ENCODE measurements at places on chromosomes 7 and 10.

GRCh38 chr7:66697449-66698438, 42.8 kb upstream of the RABGEF1 start:
- peak; percentile 68 for DNase-seq

GRCh38 chr7:154591544-154591943, 411.4 kb downstream of the PAXIP1 start:
- no peak for DNase-seq

DNA sequence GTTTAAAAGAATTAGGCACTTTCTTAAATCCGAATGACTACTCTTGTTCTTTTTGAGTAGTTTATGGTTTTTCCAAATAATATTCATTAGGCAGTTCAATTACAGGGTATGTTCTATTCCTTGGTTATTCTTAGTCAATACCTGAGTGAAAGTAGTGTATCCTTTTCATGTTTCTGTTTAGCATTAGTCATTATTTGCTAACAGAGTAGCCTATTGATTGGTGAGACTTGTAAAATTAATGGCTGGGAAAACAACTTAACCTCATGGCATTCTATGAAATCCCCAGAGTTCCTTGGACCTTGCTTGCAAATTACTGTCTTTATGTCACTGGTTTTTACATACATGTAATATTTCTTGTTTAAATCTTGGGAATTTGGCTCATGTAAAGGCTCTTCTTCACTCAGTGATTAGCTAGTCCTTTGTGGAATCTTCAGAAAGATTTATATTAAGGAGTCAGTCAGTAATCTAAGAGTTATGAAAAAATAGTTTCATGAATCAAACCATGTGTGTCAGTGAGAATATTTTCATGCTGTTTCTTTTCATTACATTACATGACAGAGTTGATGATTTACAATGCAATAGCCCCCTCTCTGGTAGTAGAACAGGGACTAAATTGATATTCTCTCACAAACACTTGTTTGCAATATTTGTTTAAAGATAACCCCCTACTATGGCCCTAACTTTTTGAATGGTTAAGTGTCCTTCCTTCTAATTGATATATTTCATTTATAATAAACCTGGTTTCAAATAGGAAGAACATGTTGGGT, 81.5 kb upstream of the LRRTM3 start:
- DNase-seq: no peak

GRCh38 chr10:2950546-2950945, 116.8 kb upstream of the PFKP start:
- DNase-seq: no peak

GRCh38 chr7:82056282-82056681, 286.4 kb upstream of the HGF start:
- no peak for DNase-seq

- DNase-seq: no peak
These were observed 201.9 kb downstream of the DNAJC1 start for GRCh38 chr10:21801609-21802008.

- no peak for DNase-seq
These were observed 192.6 kb upstream of the CCDC6 start for GRCh38 chr10:60098677-60099601.

GRCh38 chr7:1229956-1230355, 2.7 kb upstream of the UNCX start:
- no peak for DNase-seq

DNA sequence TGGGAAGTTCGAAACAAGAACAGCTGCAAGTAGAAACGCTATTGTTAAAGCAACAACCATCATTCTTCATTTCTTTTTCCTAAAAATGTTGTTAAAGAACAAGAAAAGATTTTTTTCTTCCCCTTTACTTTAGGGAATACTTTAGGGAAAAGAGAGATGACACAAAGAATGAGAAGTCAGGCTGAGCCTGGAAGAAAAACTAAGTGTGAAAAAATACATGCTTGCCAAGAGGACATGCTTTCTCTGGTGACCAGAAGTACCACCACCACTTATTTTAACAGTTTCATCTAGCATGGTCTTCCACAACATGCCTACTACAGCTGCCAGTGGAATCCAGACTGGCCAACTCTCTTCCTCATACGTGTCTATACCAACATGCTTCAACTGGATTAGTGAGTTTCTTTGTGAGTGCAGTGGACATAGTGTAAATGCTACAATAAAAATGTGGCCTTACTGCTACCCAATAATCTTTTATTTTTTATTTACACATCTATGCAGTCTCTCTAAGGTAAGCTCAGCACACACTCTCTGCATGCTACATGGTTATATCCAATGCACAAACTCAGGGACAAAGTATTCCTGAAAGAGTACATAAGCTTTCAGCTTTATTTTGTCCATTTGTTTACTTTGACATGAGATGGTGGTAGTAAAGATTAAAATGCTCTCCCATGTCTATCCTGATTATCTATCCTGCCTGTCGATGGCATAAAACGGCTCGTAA, 196.2 kb downstream of the TAX1BP1 start:
- DNase-seq: no peak

DNA sequence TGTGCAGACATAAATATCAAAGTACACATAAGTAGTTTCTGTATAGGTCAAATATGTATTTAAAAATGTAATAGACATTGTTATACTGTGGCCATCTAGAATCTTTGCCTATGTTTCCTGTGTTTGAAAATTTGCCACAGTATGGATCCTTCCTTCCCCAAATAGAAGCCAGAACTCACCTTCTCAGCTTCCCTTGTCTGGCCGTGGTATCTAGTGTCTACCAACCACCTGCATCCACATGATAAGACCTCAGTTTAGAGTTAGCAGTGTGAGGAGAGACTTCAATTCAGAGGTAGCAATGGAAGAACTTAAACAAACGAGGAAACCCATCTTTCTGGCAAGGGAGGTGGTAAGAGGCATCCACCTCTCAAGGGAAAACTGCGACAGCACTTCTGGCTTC, 4.9 kb downstream of the TRDMT1 start:
- no peak for DNase-seq

- no peak for DNase-seq
These were observed 18.9 kb upstream of the MYL7 start for GRCh38 chr7:44159824-44160630.

GRCh38 chr10:22824520-22824919, 103.3 kb upstream of the ARMC3 start:
- no peak for DNase-seq

GRCh38 chr7:105640956-105641810, 59.9 kb upstream of the EFCAB10 start:
- DNase-seq: no peak

GRCh38 chr10:46515366-46515765, 41.1 kb downstream of the GPRIN2 start:
- no peak for DNase-seq

GRCh38 chr10:53029449-53029848, 256.9 kb upstream of the MBL2 start:
- DNase-seq: no peak

DNA sequence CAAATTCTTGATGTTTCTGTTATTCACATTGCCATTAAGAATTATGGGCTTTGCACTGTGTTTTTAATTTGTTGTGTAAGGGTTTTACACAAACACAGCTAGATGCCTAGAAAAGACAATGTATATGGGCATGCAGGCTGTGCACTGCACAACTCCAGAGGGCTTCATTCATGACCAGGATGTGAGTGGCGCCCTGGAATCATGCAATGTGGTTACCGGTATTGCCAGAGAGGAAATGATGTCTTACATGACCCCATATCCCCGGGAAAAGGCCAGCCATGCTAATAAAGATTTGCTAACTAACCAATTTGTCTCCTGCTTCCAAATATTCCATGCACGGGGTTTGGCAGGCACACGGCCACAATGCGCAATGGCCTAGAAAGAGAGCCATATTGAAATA, 16.9 kb downstream of the KCNMA1 start:
- no peak for DNase-seq

- no peak for DNase-seq
These were observed 188.5 kb upstream of the AGR3 start for GRCh38 chr7:17070231-17070708.

DNA sequence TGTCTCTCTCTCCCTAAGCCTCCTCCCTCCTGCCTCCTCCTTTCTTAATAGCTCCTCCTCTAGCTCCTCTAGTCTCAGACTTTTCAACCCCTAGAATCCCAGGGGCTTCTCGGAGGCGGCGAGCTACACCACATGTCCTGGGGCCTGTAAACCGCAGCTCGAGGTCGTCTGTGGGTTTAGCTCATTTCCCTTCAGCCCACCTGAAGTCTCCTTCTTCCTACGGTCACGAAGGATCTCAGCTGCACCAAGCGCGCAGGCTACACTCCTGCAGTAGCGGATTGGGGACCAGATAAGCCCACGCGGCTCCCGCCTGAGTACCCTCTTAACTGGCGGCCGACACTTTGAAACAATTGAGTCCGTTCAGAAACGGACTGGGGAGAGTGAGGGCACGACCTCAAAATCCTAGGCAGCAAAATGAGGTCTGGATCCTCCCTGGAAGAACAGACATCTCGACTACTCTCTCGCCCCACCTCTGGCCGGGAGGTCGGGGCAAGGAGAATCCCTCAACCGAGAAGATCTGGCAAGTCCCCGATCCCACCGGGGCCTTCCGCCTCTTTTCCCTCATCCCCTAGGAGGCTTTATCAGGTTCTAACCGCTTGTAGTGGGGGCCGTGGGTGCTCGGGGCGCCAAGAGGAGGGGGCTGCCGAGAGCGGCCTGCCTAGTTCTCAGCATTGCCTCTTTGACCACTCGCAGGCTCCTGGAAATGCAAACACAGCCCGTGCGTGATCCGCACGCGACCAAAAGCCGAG, 1.3 kb upstream of the SORCS3 start:
- DNase-seq: no peak

DNA sequence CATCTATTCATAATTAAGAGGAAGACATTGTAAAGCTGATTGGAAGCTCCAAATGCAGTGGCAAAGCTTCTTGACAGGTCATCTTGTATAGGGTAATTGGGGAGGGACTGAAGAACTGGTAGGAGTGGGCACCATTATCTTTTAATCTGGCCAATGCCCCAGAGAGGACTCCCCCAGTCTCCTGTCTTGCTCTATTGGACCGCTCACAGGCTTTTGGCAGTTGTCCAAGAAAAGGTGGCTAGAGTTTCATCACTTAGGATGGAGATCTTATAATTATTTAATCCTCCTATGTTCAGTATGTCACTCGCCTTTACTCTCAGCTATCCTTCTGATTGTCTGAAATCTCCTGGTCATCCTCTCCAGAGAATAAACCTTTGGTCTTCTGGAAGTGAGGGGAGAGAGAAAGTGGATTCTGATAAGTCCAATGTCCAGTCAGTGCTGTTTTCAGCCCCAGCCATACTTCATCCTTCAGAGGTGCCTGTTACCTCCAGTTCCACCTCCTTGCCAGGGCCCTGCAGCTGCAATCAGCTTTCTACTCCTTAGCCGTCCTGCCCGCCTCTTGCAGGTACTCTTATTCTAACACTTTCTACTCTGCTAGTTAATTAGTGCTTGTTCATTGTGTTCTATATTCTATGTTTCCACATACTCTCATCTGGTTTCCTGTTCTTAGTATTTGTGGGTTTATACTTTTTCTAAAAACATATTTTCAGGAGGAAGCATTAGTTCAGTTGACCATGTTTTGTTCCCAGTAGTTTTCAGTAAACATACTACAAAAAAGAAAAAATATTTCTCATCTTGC, 241.6 kb downstream of the NSUN6 start:
- no peak for DNase-seq

DNA sequence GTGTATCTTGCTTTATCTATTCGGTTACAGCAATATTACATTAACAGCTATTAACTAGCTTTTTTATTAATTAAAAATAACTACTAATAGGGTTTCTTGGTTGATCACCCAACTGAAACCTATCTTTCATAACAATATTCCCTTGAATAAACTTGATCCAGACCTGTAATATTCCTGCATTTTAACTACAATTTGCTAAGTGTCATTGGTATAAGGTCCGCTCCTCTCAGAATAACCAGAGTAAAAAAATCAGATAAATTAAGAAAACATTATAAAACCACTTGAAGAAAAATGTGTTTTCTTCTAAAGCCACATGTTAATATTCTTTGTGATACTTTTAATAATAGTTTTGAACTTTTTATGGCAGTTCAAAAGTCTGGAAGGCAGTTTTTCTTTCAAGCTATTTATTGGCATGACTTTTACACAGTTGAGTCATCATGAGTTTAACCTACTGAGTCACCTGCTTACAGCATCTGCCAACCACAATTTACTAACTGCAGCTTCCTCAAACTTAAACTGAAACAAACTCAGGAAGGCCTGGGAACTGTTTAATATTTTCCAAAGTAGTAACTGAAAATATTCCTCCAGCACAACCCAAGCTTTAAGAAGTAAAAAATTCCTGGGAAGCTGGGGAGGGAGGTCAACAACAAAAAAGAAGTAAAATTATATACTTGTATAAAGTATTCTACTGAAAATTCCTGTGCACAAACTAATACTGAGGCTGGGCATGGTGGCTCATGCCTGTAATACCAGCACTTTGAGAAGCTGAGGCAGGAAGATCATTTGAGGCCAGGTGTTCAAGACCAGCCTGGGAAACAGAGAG, 103.2 kb downstream of the NRBF2 start:
- DNase-seq: peak; percentile 57

- DNase-seq: no peak
These were observed 56.5 kb upstream of the EFCAB10 start for GRCh38 chr7:105637755-105638154.

- peak; percentile 68 for DNase-seq
These were observed 17.2 kb upstream of the PSAP start for GRCh38 chr10:71868192-71868697.

GRCh38 chr7:6613706-6614105, 1.7 kb upstream of the ZNF853 start:
- DNase-seq: no peak

- no peak for DNase-seq
These were observed 3.7 kb upstream of the NANOS1 start for GRCh38 chr10:119025776-119026175.

GRCh38 chr7:108118959-108119358, 11.2 kb downstream of the LAMB4 start:
- no peak for DNase-seq

DNA sequence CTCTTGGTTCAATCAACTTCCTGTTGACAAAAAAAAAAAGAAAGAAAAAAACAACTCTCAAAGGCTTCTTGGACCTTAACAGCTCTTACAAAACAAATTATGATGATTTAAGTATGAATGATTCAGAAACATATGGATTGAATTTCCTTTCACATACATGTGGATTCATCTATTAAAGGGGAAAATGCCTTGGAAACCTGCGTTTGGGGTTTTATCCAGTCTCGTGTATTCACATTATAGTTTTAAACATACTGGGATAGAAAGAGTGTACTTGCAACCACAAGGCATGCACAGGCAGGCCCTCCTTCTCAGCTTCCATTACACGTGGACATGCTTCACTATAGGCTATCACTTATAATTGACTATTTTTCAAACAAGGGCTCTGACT, 286.7 kb downstream of the INHBA start:
- DNase-seq: no peak
